ENCODE measurements at places on chromosomes 2 and 18.

DNA sequence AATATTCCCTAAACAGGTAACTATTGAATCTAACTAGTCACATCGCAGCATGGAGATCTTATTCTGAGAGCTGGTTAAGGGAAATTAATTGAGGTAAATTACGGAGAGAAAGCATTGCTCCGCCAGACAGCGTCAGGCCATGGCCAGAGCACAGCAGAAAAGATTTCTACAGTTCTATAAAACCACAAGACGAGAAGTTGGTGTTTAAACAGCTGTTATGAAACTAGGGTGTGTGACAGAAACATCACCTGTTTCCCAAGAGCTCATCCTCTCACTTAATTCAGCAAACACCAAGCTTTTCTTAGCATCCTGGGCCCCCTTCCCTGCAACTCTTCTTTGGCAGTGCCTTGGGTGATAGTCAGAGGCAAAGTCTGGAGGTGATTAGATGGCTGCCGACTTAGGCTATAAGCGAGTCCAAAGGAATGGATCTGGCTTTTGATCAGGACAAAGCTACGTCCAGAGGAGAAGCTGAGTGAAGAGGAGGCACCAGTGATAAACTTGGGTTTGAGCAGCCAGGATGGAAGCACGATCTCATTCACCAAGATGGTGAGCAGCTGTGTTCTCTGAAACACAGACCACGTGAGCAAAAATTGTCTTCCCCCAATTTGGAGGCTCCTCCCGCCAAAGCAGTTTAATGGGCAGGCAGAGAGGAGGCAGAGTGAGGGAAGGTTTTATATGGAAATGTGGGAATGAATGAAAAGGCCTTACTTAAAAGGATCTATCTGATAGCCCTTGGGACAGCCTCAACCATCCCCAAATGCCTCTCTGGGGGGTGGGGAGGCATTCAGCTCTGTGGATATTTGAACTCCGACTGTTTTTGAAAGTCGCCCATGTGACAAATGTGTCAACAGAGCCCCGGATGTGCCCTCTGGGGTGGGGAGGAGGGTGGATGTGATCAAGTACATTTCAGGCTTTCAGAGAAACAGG is 57.8 kb downstream of the PKDCC start:
- DNase-seq, result peak; percentile 51

DNA sequence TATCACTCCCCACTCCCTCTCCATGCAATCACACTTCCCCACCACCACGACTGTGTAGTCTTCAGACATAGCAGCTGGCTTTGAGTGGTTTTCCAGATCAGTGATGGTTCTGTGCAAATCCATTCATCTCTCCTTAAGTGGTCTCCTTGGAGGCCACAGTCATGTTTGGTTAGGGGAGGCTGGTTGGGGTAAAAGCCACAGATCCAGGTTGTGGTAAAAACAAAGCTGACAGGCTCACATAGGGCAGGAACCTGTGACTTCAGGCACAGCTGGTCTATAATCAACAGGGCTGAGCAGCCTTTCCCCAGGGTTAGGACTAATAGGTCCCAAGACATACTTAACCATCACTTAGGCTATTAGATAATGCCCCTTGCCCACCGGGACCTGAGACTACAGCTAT is 46.2 kb upstream of the FZD7 start:
- no peak for DNase-seq

GRCh38 chr2:200861617-200862155 is 2.8 kb downstream of the CLK1 start:
- no peak for DNase-seq

DNA sequence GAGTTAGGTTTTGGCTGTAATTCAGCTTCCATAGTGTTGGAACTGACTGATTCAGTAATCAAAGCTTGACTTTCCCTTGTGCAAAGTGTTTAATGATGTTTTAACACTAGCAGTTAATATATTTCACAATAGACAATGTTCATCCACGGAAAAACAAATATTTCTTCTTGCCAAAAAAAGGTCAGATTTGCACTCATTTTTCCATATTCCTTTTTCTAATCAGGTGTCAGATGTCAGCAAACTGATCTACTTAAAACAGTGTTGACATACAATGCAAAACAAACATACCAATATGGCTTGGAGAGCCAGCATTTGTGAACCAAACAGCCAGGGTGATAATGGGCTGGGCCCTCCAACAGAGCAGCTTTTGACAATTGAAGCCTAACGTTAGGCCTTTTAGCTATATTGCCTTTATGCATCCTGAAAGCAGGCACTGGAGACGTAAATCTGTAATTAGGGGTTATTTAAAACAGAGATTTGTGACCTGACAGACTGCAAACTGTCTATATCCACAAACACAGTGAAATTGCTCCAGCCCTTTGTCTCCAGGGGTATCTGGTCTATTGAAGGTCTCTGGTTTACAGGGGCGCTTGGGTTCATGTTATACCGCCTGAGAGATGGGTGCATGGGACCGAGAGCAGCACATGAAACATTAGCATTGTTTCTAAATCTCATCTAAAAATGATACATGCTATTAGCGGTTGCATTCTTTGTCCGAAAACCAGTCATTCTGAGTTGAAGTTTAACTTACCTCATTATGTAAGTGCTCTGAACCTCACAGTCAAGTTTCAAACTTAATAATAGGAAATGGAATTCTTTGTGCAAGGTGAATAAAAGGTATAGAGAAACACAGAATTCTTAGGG is 7.1 kb upstream of the CDCA7 start:
- no peak for DNase-seq
